ENCODE measurements at places on chromosomes 7 and 10.

DNA sequence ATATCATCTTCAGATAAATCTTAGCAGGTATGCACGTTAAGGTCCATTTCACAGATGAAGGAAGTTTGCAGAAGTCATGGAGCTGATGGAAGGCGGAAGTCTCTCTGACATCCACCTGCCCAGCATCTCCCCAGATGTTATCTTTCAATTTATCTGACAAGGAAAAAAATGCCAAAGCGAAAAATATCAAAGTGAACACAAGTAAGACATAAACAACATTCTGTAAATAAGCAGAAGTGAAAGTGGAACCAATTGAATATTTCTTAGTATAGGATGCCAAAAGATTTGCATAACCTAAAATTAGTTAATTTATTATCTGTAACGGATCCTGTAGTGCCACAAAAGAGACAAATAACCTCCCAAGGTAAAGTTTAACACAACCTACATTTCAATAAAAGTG lies 73.6 kb upstream of the NEBL start:
- no peak for DNase-seq

DNA sequence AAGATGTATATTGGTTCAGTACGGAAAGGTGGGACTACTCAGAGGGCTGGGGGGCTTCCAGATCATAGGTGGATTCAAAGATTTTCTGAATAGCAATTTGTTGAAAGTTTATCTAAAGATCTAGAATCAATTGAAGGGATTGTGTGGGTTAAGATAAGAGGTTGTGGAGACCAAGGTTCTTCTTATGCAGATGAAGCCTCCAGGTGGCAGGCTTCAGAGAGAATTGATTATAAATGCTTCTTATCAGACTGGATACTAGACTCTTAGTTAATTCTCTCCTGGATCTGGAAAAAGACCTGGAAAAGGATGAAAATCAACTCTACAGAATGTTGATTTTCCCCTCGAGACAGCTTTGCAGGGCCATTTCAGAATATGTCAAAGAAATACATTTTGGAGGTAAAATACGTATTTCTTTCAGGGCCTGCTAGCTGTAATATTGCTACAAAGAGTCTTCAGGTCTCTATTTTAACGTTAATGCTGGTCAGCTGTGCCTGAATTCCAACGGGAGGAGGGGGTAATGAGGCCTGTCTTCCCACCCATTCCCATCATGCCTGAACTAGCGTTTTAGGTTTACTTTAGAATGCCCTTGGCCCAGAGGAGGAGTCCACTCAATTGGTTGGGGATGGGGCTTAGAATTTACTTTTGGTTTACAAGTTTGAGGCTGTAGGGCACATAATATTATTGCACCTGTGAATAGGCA lies 12.8 kb upstream of the GPR15LG start:
- DNase-seq = no peak

DNA sequence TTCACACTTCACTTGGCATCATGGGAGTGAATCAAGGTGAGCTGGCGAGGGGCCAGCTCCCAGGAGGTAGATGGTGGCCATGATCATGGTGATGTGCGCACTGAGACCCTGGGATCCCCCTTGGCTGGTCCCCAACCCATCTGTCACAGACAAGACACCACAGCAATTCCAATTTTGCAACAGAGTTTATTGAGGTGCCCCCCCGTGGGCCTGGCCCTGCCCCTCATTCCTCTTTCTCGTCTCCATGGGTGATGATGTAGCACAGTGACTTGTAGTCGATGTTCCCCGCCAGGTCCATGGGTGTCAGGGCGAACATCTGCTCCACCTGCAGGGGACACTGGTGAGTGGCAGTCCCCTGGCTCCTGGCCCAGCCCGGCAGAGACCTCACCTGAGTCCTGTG lies 2.4 kb downstream of the MYL7 start:
- DNase-seq = no peak

GRCh38 chr10:99292159-99292558 lies 37.0 kb upstream of the CNNM1 start:
- DNase-seq = no peak

GRCh38 chr10:6013413-6014192 lies 36.3 kb upstream of the IL15RA start:
- DNase-seq = no peak

DNA sequence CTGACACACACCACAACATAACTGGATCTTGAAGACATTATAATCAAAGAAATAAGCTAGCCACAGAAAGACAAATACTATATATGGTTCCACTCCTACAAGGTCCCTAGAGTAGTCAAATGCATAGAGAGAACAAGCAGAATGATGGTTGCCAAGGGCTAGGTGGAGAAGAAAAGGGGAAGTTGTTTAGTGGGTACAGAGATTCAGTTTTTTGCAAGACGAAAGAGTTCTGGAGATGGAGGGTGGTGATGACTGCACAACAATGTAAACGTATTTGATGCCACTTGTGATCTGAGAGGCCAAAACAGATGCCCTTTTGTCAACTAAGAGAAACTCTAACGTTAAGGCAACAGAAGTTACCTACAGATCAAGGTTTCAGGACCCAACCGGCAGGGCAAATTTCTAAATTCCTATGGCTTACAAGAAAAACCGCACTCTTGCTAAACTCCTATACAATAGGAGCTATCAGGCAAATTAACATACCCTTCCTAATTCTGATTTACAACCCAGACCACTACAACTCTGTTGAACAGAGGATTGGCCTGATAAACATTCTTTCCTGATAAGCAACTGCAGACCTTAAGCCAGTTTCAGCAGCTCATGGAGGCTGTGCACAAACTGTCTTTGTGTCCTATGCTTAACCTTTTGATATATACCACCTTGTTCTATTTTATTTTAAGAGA lies 69.0 kb downstream of the FAM107B start:
- DNase-seq = no peak

DNA sequence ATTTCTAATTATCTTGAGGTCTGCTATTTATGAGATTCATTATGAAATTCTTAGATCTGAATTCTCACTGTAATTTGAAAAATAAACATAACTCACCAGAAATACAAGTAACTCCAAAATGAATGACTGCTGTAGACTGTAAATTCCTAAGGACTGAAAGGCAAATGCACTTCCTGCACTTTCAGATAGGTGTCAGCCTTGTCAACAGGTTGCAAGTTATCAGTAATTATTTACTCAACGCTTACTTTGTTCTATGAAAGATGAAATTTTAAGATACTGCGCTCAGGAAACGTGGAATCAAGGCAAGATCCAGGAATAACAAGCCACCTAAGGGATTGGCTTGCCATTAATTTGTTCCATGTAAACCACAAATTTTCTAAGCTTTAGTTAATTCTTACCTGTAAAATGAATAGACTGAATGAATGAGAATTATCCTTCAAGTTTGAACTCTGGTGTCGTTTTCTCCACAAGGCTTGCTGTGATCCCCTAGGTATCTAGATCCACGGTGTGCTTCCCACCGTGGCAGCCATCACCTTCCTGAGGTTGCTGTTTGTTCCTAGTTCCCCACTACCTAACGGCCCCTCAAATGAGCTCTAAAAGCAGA lies 12.6 kb downstream of the DHX32 start:
- no peak for DNase-seq

DNA sequence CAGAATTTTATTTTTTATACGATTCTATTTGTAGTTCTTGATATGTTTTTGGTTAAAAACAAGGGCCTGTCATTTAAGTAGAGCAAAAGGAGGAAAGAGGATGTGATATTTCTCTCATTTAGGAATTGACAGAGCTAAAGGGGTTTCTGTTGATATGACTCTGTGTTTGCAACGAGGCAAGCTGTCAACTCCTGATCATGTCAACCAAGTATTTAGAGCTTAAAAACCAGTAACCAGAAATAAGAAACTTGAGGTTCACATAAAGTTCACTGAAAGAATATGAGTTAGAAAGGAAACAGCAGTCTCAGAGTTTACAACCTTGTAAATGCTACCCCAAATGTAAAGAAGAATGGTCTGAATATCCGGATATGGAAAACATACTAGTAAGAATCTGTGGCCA lies 434.2 kb downstream of the PARD3 start:
- DNase-seq = no peak

DNA sequence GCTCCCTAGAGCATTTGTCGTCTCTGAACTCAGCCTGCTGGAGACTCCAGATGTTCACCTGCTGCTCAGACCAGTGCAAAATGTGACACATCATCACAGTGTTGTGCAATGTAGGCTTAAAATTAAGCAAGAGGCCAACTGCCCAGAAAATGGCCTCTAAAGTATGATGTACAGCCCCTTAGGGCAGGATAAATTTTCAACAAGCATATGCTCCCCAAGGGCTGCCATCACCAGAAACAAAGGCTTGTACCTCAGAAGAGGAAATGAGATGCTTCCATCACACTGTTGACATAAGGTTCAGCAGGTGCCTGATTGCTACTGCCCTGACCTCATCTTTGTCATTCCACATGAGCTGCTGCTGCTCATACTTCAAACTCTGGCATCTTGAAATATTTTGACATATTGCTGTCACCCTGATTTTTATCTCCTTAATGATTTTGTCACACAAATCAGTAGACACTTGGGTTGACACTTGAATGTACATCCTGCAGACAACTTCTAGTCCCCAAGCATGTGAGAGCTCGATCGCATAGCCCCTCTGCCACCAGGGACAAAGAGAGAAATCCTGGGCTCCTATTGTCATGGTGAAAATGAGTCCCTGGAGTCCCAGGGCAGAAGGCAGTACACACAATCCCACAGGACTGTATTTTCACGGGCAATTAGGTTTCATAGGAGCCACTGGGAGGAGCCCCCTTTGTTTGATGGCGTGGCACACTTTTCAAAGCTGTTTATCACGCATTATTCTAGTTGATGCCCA lies 219.7 kb upstream of the STK17A start:
- DNase-seq = no peak

Measured in SK-N-MC (cell line).